ENCODE measurements at places on chromosomes 3 and 15. TPM values are rescaled to one million over a fixed set of nuclear protein-coding genes. Genes with fewer than 3 reads are reported as not detected.

The SEMA6D gene
- total RNA-seq, result 21.0 TPM

The SH3GL3 gene
- 0.78 TPM for total RNA-seq

The PRR23A gene
- not detected for total RNA-seq

The NTRK3 gene
- 0.26 TPM for total RNA-seq

The IGSF10 gene
- total RNA-seq, result 3.7 TPM

The CHRD gene
- 0.52 TPM for total RNA-seq

The DUOX1 gene
- total RNA-seq, result not detected

The GRK7 gene
- total RNA-seq, result under 0.01 TPM

The FBN1 gene
- total RNA-seq, result 283 TPM

The CD80 gene
- total RNA-seq, result not detected

The DUSP7 gene
- 14.2 TPM for total RNA-seq

The NR2E3 gene
- total RNA-seq, result not detected
